Activated CD4-positive, alpha-beta T cell treated with anti-CD3 and anti-CD28 coated beads, Interleukin-2, Interleukin-4, amounts not matched to agents 100 ng/mL and 50 ng/mL, durations not matched to agents 16 hours and 8 hours (primary cell): ENCODE measurements at places on chromosomes 6 and 20.

DNA sequence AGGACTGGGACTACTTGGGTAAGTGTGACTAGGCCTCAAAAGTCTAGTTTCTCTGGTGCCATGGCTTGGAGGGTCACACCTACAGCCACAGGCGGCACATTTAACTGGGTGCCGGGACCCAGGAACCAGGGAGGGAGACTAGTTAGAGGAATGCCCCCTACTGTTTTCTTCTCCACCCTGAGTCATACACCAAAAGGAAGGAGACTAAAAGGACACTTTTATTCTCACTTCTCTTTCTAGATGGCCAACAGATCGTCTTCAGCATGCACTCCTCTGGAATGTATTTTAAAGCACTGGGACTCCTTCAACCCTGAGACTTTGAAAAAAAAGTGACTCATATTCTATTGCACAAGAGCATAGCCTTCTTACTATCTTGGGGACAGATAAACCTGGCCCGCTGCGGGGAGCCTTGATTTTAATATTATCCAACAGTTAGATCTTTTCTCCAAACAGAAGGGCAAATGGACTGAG is 33.4 kb downstream of the PLN start:
- no peak for DNase-seq

DNA sequence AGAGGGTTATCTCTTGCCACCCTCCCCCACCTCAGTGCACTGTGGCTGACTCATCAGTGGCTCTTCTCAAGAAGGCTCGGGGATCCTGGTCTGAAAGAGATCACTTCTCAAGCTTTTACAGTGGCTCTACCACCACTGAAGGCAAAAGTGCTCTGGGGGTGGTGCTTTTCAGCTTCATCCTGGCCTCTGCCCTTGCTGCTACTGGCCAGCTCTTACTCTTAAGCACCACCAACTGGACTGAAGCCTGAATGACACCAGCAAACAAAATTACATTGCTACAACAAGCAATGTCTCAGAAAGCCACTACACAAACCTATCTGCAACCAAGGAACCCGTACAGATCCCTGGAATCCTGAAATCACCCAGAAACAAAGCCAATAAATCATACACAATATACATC is 402.1 kb downstream of the EPHA7 start:
- no peak for DNase-seq

- DNase-seq: no peak
These were observed 321.7 kb downstream of the CENPW start for GRCh38 chr6:126661646-126662045.

DNA sequence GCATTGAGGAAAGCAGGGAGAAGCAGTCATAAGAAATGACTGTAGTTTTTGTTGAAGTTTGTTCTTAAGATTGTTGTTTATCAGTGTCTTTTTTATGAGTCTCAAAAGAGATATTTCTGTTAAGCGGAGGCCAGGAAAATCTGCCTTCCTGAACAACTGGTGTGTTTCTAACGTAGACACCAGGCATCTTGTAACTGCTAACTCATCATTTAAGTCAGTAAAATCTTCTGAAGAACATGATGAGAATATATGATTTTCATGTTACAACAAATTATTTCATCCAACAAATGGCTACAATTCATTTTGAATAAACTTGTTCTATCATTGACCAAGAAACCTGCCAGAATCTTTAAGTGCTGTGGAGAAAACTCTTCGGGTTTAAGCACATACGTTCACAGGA is 84.0 kb downstream of the RPS12 start:
- no peak for DNase-seq

GRCh38 chr6:107660839-107661238 is 163.3 kb downstream of the SCML4 start:
- no peak for DNase-seq

DNA sequence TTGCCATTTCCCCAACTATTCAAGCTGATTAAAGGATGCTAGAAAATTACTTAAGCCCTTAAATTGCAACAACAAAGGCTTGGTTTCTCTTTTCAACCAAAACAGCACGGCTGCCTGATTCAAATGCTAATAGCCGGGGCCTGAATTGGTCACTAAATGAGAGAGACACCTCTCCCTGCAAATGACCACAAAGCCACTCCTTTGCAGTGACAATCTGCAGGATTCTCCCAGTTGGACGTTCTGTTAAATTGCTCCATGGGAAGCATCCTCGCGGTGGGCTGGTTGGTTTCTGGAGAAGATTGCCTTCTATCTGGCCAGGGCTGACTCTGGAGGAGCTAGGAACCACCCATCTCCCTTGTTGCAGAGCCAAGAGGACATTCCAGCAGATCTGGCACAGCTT is 29.7 kb upstream of the TBXT start:
- no peak for DNase-seq

DNA sequence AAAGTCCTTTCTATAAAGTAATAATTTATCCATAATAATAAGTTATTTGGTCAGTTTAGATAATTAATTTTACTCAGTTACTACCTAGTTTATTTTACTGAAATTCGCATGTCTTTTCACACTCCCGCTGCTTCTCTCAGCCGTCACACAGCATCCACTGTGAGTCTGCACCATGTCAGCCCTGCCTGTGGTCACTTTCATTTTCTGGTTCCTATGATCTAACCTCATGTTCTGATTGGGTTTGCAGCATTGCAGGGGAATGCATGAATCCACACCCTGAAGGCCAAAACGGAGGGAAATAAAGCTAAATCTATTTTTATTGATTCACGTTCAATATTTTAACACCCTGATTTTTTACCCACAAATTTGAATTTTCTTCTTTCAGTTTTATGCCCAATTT is 47.4 kb downstream of the PDE10A start:
- no peak for DNase-seq

DNA sequence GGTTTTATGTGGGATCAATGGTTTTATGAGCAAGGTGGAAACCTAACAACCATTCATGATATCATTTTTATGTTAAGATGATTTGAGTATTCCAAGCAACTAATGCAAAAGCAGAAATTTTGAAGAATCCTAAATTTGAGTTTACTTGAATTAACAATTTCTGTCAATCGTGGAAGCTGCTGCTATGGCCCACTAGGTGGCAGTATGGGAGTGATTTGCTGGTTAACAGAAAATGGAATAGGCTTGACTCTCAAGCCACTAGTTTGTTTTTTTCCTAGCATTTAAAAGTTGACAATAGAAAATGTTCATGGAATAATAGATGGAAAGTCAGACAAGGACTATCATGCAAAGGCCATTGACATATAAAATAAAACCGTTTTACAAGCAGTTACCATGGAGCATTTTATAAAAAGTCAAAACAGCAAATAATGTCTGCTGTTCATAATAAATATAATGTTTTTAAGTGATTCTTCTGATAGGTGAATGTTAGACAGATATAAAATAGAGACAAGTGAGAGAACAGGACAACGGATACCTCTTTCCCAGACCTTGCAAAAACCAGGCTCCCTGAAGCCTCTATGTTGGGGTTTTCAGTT is 43.0 kb upstream of the TMEM200A start:
- DNase-seq: peak; percentile 64

DNA sequence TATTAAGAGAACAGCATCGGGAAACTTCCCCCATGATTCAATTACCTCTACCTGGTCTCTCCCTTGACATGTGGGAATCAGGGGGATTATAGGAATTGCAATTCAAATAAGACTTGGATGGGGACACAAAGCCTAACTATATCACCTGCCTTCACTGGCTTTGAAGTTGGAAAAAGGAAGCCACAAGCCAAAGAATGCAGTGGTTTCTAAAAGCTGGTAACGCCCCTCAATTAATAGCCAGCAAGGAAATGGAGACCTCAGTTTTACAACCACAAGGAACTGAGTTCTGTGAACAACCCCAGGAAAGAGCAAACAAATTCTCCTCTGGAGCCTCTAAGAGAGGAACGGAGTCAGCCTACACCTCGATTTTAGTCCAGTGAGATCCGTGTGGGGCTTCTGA is 244.1 kb downstream of the TFAP2A start:
- no peak for DNase-seq

- DNase-seq: no peak
These were observed 322.7 kb upstream of the NOX3 start for GRCh38 chr6:155778336-155778735.

GRCh38 chr20:10576411-10577090 is 97.2 kb downstream of the JAG1 start:
- no peak for DNase-seq

- peak; percentile 53 for DNase-seq
These were observed 24.0 kb downstream of the MTFR2 start for GRCh38 chr6:136226027-136226673.

DNA sequence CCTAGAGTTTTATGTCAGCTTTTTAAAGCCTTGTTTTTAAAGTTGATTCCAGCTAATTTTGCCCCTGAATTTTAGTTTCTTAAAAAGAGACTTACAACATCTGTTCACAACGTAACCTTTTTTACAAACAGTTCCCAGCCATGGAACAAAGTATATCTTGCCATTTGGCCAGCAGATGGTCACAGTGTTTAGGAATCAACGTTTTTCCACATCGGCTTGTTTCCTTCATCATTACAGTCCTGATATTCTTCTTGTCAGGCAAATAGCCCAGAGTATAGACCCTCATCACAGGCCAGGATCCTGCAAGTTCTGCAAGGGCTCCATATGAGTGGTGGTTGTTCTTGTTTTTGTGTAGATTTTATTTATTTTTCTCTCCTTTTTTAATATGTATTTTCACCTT is 341.7 kb upstream of the HTR1E start:
- no peak for DNase-seq

- DNase-seq: no peak
These were observed 920 bp upstream of the WTAP start for GRCh38 chr6:159726255-159726917.

GRCh38 chr20:32538526-32538939 is 46.6 kb downstream of the NOL4L start:
- DNase-seq: peak; percentile 15

DNA sequence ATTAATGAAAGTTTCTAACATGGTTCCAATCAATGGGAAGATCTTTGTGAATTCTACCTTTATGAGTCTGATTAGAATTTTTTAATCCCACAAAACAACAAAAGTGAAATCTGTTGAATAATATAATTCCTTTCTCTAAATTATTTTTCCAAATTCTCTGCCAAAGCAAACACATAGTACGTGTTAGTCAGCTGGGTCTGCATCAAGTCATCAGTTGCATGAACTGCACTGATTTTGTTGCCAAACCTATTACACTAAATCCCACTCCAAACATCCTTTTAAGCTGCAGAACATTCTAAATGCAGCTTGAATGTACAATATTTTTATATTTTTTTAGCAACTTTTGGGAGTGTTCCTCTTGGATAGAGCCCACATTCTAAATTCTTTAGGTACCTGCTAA is 199.0 kb upstream of the HSF2 start:
- DNase-seq: no peak

DNA sequence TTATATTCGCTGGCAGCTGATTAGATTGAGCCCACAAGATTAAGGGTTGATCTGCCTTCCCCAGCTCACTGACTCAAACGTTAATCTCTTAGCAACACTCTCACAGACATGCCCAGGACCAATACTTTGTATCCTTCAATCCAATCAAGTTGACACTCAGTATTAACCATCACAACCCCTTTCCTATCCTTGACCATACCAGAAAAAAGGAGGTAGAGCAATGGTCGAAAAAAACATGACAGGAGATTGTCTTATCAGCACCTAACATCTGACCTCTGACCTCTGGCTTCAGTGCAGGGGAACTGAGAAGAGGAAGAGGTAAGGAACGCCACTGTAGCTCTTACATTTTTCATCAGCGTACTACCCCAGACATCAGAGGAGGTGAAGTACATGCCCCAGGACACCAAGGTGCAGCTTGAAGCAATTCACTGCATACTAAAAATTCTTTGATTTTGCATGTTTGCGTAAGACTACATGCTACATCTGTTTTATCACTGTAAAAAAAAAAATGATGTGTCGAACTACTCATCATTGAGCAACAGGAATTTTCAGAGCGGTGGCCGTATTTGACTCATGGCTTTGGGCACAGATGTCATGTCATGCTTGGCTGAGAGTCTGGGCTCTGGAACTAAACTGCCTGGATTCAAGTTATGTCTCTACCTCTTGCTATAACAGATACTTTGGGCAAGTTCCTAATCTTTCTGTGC is 188.0 kb upstream of the TAB2 start:
- DNase-seq: no peak
